ENCODE measurements at places on chromosomes 6 and 20.

DNA sequence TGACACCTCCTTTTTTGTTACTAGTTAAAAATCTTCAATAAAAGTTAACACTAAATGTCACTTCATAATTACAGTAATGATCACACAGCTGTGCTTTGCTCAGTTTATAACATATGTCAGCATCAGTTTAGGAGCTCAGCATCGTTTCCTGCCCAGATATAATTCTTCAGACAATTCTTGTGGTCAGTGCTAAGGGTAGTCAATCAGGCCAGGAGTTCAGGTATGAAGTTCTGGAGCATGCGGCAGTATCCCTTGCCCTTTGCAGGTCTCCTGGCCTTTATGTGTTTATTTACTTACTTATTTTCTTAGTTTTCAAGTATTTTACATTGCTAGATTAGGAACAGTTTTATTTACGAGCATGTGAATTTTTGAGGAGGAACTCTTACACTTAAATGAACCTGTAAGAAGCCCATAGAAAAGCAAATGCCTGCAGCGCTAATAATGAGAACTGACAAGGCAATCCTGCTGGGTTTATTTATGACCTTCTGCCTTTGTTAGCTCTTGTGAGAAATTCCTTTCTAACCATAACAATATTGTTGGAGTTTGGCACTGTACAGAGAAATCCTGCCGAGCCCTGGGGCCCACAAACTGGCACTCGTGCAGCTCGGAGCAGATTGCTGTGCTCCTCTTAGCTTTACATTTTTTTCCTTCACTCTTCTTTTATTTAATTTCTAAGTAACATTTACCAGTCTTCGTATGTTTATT, 252.8 kb downstream of the TMEM242 start:
- peak; percentile 68 for DNase-seq

- no peak for DNase-seq
Measured at GRCh38 chr6:2862712-2863181, 21.1 kb upstream of the SERPINB1 start.

- DNase-seq: no peak
Measured at GRCh38 chr20:20755231-20755630, 42.8 kb upstream of the RALGAPA2 start.

DNA sequence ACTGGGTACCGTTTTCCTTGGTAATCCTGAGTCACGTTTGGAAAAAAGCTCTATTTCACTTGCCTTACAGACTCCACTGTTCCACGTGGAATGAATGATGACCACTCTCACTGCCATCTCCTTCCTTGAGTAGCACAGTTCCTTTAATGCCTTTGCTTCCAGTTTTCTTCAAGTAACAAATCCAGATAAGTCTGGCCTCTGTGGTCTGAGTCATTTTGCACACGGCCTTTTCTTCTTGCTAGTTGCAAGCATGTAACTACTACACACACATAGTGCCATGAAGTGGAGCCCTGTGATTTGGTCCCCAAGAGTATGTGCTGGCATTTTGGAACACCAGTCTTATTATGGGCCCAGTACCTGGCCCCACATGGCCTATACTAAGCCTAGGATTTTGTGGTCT, 182.8 kb downstream of the SASH1 start:
- no peak for DNase-seq

- peak; percentile 87 for DNase-seq
Measured at GRCh38 chr20:23441850-23442313, 2.4 kb downstream of the CSTL1 start.

DNA sequence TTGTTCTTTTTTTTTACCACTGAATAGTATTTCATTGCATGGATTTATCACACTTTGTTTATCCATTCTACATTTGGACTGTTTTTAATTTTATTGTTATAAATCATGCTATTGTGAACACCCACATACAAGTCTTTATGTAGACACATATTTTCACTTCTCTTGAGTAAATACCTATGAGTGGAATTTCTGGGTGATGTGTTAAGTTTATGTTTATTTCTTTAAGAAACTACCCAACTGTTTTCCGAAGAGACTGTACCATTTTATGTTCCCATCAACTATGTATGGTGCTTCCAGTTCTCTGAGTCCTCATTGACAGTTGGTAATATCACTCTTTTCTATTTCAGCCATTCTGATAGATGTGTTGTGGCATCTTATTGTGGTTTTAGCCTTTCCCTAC, 54.0 kb downstream of the RIN2 start:
- DNase-seq: no peak

GRCh38 chr6:56860475-56860874, 94.4 kb upstream of the BEND6 start:
- DNase-seq: no peak

DNA sequence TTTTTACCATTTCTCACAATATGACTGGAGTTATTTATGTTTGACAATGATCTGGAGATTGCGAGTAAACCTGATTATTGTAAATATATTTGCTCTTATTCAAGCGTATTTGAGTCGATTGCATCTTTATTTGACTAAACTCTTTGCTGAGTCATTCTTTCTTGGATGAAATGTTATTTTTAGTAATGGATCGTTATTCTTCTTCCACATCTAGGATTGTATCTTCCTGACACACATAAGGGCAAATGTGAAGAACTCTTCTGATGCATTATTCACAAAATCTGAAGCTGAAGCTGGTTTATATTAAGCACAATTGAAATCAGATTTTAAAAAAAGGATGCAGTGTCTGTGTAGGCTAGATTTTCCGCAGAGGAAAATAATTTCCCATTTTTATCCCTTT, 68.2 kb downstream of the SEL1L2 start:
- DNase-seq: no peak

DNA sequence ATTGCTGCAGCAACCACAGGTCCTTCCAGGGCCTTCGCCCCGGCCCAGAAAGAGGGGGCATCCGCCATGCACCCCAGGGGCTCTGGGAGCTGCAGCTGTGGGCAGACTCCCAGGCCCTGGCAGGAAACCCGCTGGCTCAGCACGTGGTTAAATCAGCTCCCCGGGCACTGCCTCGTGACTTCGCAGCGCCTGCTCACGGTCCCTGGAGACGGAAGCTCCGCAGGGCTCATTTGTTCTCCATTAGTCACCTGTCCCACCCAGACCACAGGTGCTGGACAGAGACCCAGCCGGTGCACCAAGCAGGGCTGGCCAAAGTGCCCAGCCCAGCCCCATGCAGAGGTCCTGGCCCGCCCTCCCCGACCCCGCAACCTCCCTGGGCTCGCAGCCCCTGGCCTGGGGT, 14.7 kb downstream of the KCNQ2 start:
- DNase-seq: no peak

DNA sequence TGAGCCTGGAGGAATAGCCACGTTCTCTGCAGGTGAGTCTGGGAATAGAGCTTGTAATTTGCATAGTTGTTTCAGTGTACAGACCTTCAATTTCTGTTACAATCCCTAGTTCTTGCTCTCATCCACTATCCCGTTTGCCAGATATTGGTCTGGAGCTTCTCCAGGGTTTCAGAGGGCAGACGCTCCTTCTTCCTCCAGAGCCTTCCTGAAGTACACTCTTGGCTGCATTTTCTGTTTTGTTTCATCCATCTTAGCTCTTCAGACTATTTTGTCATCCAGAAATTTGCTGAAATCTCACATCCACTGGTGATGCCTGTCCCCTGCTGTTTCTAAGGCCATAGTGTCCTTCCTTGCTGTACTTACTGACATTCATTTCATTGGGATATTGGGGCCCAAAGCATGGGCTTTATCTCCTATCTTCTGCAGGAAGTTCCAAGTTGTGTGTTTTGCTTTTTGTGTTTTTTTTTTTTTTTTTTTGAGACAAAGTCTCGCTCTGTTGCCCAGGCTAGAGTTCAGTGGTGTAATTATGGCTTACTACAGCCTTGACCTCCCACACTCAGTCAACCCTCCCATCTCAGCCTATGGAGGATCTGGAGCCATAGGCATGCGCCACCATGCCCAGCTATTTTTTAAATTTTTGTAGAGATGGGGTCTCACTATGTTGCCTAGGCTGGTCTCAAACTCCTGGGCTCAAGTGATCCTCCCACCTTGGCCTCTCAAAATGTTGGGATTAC, 18.7 kb downstream of the CDS2 start:
- no peak for DNase-seq

- DNase-seq: no peak
Measured at GRCh38 chr20:18077157-18077556, 19.4 kb upstream of the OVOL2 start.

GRCh38 chr6:106170030-106170791, 84.1 kb downstream of the PRDM1 start:
- DNase-seq: no peak

DNA sequence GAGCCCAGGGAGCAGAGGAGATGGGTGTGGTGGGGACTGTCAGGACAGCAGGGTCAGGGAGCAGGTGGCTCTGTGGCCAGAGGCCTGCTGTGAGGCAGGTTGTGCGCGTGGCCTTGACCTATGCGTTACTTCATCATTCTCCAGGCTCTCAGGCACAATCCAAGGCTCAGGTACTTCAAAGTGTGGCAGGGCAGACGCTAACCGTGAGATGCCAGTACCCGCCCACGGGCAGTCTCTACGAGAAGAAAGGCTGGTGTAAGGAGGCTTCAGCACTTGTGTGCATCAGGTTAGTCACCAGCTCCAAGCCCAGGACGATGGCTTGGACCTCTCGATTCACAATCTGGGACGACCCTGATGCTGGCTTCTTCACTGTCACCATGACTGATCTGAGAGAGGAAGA, 535 bp downstream of the NCR2 start:
- DNase-seq: no peak

DNA sequence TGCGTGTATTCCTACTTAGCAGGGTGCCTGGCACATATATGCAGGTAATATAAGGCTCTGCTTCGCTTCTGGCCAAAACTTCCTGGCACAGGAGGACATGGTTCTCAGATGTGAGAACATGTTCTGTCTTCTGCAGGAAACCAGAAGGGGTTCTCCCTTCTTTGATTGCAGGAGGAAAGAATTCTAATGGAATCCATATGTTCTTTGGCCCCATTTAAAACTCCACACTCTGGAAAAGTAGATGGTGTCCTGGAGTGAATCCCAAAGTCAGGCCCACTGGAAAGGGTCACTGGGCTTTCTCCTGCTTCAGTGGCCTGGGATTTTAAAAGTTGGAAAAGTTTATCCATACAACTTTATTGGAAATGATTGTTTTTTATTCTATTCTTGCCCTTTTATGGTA, 16.4 kb upstream of the CYP24A1 start:
- no peak for DNase-seq

GRCh38 chr6:105492706-105493673, 90.1 kb upstream of the PREP start:
- no peak for DNase-seq

DNA sequence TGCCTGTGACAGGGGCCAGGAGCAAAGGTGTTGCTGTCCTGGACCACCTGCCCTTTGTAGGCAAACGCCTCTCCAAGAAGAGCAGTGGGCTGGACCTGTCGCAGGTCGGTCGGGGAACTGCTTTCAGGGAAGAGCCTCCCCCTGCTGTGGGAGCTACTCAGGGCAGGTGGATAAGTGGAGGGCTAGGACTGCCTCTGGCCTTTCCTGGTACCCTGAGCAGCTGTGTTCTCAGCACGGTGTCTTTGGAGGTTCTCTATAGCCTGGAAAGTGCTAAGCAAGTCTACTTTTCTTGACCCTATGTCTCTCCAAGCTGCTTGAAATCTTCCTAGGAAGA, 35.0 kb downstream of the BPIFB1 start:
- no peak for DNase-seq

DNA sequence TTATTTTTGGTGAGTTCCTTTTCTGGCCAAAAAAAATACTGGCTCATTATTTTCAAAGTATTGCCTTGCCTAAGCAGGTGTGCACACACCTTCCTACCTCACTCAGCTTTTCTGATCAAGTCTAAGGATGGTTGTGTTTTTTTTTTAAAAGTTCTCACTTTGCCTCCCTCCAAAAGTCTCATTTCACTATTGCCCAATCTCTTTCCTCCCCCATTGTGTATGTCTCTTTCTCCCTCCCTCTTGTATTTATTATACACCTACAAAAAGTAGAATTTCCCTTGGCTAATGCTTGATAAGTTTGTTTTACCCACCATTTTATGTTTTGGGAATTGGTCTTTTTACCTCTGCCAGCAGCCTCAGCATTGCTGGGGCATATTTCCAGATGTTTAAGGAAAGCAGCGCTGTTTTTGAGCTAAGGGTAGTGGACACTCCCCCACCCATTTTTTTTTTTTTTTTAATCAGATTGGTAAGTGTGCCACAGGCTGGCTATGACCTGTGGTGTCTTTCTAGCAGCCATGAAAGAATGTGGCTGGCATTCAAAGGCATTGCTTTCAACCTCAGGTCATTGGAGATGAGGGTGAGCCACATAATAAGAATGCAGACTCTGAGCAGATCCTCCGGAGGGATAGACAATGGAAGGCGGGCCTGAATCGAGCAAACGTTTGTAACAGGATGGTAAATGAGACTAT, 668.6 kb downstream of the UTRN start:
- DNase-seq: no peak

- peak; percentile 95 for DNase-seq
Measured at GRCh38 chr20:7285918-7286556, 518.6 kb downstream of the BMP2 start.

- no peak for DNase-seq
Measured at GRCh38 chr6:110661414-110661813, 153.9 kb downstream of the CDK19 start.

DNA sequence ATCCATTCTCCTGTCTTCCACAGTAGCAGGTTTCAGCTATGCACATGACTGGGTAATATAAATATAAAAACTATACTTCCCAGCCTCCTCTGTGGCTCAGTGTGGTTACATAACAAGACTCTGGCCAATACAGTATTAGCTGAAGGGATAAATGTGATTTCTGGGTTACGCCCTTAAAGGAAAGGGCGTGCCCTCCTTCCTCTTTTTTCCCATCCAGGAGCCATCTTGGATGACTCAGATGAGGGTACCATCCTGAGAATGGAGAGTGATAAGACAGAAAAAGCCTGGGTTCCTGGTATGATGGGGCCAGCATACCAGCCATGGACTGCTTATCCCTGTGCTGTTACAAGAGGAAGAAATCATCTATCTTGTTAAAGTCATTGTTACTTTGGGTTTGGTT, 123.3 kb downstream of the NFATC2 start:
- DNase-seq: no peak

- peak; percentile 93 for DNase-seq
Measured at GRCh38 chr6:111812060-111813038, 60.9 kb downstream of the FYN start.

DNA sequence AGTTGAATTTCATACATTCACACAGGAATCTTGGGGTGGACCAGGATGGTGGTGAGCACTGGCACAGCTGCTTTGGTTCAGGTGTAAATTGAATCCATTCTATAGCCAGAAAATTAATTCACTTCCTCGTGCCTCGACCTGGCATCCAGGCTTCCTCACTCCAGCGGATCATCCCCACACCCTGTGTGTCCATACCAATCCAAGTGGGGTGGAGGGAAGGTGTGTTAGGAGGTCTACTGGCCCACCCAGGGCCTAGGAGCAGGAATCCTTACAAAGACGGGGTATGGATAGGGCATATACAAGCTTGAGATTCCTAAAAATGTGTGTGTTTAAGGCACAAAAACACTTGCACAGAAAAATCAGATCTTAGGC, 81.8 kb upstream of the SLC24A3 start:
- DNase-seq: no peak

- no peak for DNase-seq
Measured at GRCh38 chr20:25491446-25492038, 84.1 kb downstream of the GINS1 start.

GRCh38 chr6:11139051-11139960, 27.8 kb upstream of the ERVFRD-1 start:
- no peak for DNase-seq
